Activated CD4-positive, CD25-positive, alpha-beta regulatory T cell treated with anti-CD3 and anti-CD28 coated beads, Interleukin-2, amount 50 U/mL, for 72 hours (primary cell): ENCODE measurements at places on chromosomes 16 and 17.
A peak's percentile ranks its signal among the peaks of the same experiment; 100 is the strongest.

- no peak for DNase-seq
Measured at GRCh38 chr17:70181376-70181775, 12.0 kb downstream of the KCNJ2 start.

DNA sequence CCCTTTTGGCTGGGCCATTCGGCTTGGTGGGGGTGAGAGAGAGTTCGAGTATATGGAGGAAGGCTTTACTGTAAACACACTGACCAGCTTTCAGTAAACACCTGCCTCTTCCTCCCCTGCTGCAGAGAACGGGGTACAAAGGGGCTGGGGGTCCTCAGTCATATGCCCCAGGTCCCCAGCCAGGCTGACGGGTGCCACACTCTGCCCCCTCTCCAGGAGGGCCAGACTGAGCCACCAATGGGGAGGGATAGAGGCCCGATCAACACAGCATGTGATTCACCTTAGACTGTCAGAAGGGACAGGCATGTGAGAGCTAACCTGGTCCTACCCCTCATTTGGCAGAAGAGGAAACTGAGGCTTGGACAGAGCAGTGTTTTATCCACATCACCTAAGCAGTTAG lies 13.0 kb downstream of the NHERF1 start:
- DNase-seq: no peak

GRCh38 chr16:4193920-4194319 lies 48.0 kb downstream of the SRL start:
- DNase-seq: no peak

- DNase-seq: no peak
Measured at GRCh38 chr16:56257666-56258342, 66.5 kb downstream of the GNAO1 start.

DNA sequence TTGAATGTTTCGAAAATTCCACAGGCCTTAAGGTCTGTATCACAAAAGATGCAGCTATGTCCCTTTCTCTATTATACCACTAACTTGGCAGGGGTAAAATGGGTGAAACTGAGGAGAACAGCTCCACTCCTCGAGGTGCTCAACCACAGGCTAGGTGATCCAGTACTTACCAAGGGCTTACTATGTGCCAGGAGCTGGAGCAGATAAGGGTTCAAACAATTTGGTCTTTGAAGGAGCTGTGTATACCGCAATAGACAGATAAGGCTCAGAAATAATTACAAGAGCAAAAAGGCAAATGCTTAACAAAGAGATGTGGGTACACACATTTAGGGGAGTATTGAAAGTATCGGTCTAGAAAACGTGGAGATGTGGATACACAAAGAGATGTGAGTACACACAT lies 1.5 kb downstream of the XPO6 start:
- no peak for DNase-seq

DNA sequence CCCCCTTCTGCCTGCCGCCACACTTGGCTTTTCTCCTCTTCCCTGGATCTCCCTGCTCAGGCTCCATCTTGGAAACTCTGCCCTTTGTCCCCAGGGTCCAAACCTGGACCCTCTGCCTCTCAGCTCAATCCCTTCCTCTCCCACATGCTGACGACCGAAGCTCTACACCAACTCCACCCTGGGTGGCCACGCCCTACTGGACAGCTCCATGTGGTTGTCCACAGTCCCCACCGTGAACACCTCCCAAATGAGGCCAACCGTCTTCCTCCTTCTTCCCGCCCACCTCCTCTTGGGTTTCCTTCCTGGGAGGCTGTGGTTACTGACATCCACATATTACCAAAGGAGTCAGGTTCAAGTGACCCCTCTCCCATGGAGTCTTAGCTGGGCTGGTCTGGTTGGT lies 22.6 kb upstream of the MLKL start:
- no peak for DNase-seq

GRCh38 chr16:57755726-57756423 lies 20.3 kb downstream of the KATNB1 start:
- no peak for DNase-seq

DNA sequence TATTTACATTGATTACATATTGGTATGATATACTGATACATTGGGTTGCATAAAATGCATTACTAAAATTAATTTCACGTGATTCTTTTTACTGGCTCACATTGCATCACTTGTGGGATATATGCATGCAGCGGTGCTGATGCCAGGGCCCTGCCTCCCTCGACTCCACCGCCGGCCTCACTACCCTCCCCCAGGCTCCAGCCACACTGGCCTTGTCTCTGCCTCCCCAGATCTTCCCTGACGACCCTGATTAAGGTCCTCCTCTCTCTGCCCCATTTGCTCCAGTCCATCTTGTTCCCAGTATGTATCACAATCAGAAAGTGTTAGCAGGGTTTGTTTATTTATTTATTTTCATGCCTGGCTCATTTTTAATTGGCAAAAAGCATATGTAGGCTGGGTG lies 306.8 kb downstream of the FOXL1 start:
- no peak for DNase-seq

- no peak for DNase-seq
Measured at GRCh38 chr17:10032118-10032852, 127.2 kb upstream of the RCVRN start.

DNA sequence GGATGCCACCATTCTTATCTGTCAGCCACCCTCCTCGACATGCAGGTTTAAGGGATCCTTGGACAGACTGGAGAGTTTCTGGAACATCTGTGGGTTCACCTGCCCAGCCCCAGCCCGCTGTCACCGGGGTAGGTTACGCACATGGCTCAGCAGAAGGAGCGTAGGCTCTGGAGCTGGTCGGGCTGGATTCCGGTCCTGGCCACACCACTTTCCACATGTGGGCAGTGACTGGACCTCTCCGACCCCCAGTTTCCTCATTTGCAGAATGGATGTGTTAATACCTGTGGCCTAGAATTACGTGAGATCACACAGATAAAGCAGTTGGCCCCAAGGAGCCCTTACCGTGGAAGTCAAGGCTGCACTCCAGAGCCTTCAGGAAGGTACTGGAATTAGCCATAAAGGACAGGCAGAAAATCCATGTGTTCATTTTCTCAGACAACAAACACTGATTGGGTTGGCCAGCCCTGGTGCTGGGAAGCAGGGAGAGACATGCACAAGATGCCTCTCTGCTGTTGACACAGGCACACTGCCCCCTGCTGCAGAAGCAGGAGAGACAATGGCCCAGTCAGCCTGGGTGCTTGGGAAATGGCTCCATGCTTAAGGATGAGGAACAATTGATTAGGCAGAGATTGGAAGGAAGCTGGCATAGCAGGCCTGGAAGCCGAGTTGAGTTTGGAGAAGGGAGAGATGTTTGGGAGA lies 58.8 kb downstream of the SF3B3 start:
- DNase-seq: no peak

DNA sequence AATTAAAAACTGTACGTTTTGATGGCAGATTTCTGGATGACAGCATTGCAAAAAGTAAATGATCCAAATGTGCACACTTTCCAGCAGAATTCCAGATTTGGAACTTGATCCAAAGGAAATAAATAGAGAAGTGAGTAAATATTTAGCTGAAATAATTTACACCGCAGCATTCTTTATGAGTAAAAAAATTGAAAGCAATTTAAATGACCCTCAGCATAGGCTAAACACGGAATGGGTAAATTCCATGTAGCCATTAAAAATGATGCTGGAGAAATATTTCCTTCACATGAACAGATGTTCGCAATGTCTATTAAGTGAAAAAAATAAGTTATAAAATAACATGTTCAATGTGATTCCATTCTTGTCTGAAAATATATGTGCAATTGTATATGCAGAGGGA lies 424.8 kb downstream of the HS3ST3B1 start:
- DNase-seq: no peak

GRCh38 chr17:65271296-65271695 lies 134.1 kb downstream of the RGS9 start:
- no peak for DNase-seq

- DNase-seq: no peak
Measured at GRCh38 chr17:44922746-44923470, 7.6 kb upstream of the GFAP start.

GRCh38 chr16:88455610-88456355 lies 2.7 kb downstream of the ZFPM1 start:
- DNase-seq: peak; percentile 82
